HT1080 (cell line): ENCODE measurements at places on chromosomes 5 and 9.

DNA sequence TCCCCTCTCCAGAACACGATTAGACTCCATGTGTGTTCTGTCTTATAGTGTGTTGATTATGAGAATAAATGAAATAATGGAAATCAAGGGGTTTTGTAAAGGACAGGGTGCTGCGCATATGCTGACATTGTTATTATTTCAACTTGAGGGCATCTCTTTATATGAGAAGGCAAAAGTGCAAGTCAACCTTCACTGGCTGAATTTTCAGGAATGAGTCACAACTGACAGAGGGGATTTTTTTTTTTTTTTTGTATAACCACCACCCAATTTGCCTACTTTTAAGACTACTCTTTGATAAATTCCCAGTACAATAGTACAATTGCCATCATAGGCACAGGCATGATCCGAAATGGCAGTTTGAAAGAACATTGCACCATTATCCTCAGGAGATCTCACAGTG is 419.2 kb upstream of the NMUR2 start:
- no peak for DNase-seq

DNA sequence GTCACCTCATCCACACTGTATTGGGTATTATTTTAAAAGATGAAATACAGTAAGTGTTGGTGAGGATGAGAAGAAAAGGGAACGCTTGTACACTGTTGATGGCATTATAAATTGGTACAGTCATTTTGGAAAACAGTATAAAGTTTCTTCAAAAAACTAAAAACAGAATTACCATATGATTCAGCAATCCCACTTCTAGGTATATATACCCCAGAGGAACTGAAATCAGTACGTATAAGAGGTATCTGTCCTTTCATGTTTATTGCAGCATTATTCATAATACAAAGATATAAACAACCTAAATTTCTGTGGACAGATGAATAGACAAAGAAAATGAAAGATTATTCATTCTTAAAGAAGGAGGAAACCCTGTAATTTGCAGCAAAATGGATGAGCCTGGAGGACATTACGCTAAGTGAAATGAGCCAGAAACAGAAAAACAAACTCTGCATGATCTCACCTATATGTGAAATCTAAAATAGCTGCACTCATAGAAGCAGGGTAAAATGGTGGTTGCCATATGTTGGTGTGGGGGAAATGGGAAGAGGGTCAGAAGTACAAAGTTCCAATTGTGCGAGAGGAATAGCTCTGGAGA is 191.6 kb downstream of the TRIM36 start:
- DNase-seq, result no peak

DNA sequence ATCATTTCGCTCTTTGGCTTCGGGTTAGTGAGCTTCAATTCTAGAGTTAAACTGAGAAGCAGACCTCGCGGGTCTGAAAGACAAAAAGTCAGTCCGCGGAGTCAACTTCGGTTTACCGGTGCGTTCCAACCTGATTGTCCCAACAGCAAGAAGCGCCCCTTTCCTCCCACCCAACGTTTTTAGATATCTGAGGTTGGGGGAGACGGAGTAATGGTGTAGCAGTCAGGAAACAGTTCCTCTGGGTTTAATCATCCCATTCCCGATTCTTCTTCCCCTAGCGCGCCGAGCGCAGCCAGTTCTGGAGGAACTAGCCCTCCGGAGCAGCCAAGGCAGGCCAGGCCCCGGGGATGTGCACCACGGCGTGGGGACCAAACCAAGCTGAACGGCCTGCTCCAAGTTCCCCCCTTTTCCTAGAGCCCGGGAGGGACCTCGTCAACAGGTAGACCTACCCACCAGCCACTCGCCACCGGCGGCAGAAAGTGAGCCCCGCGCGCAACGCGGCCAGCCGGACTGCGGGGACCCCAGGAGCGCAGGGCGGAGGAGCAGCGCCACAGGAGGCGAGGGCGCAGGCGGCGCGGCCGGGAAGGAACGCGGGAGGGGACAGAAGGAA is 622 bp upstream of the ISL1 start:
- no peak for DNase-seq

- DNase-seq, result no peak
Measured at GRCh38 chr9:97808972-97809371, 44.1 kb upstream of the FOXE1 start.

GRCh38 chr9:5892456-5893133 is 1.9 kb downstream of the MLANA start:
- no peak for DNase-seq

- no peak for DNase-seq
Measured at GRCh38 chr9:129597355-129598088, 23.4 kb downstream of the C9orf50 start.

DNA sequence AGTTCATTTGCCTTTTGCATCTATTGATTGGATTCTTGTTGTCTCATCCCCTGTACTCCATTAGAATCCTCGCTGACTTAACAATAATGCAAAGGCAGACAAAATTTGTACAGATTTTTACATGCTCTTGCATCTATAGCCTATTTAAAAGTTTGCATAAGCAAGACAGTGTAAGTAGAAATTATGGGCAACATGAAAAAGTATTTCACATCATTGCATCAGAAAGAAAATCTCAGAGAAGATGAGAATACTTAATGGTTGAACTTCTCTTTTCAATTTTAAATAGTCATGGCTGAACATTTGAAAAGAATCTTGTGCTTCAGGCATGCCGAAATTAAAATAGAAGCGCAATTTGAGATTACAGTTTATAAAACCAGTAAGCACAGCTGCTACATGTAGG is 226.4 kb downstream of the EFNA5 start:
- DNase-seq, result no peak
